NCI-H2107 (cell line): ENCODE measurements at places on chromosomes 7 and 10.

DNA sequence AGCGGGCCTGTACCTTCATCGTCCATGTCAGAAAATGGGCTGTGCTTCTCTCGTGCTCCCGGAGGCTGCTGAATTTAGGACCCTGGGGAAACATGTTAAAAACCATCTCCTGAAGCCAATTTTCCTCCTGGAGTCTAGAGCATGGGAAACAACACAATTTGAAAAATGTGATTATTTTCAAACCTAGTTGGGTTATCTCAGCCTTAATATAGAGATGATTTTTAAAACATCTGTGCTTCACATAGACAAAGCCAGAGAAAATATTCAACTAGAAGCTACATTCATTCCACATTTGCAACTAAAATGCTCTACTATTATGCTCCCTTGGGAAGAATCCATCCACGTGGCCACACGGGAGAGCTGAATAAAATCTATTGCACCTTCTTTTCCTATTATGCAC is 225.9 kb upstream of the TMEM72 start:
- no peak for DNase-seq

GRCh38 chr7:131111081-131111576 is 216.5 kb upstream of the MKLN1 start:
- no peak for DNase-seq

GRCh38 chr10:131635564-131636015 is 265.2 kb upstream of the PPP2R2D start:
- DNase-seq: no peak

DNA sequence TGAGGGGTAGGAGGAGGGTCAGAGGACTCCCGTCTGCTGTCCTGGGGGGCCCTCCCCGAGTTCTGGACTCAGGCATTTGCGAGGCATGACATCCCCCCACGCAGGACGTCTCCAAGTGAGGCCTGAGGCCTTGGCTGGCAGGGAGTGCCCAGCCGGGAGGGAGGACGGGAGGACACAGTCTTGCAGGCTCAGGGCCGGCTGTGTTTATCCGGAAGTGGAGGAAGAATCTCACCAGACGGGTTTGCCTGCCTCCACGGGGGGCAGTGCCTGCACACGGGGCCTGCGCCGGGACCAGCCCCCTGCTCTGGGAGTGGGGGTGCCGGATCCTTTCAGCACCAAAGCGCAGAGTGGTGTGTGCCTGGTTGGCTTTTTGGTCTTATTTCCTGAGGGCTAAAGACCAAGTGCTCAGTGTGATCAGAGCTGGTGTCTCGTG is 10.9 kb downstream of the PWWP2B start:
- DNase-seq: no peak

- no peak for DNase-seq
Measured at GRCh38 chr10:43585981-43586729, 11.7 kb upstream of the ZNF239 start.

GRCh38 chr7:134707663-134708378 is 61.2 kb downstream of the BPGM start:
- no peak for DNase-seq

GRCh38 chr10:108688314-108688713 is 1235.0 kb downstream of the XPNPEP1 start:
- DNase-seq: no peak

- no peak for DNase-seq
Measured at GRCh38 chr7:134827889-134828288, 48.5 kb downstream of the CALD1 start.

- no peak for DNase-seq
Measured at GRCh38 chr7:8214244-8214824, 47.6 kb downstream of the ICA1 start.

GRCh38 chr7:30093420-30093952 is 41.3 kb upstream of the MTURN start:
- DNase-seq: no peak

- DNase-seq: no peak
Measured at GRCh38 chr7:122337011-122337410, 32.5 kb upstream of the FEZF1 start.

DNA sequence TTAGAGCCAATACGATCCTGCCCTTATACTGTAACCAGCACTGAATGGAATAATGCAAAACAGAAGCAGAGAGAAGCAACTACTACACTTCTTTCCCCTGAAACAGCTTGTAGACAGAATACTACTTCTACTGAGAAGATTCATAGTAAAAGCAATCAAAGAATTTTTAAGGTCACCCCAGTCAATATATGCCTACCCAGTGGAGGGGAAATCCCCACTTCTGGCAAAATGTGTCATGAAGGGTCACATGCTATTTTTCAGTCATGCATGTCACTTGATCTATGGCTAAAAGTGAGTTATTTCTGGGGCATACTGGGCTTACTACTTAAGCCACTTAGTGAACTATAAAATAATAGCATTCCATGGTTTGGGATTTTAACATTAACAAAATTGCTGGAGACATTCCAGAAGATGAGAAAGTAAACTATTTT is 25.6 kb downstream of the IRF5 start:
- DNase-seq: no peak

DNA sequence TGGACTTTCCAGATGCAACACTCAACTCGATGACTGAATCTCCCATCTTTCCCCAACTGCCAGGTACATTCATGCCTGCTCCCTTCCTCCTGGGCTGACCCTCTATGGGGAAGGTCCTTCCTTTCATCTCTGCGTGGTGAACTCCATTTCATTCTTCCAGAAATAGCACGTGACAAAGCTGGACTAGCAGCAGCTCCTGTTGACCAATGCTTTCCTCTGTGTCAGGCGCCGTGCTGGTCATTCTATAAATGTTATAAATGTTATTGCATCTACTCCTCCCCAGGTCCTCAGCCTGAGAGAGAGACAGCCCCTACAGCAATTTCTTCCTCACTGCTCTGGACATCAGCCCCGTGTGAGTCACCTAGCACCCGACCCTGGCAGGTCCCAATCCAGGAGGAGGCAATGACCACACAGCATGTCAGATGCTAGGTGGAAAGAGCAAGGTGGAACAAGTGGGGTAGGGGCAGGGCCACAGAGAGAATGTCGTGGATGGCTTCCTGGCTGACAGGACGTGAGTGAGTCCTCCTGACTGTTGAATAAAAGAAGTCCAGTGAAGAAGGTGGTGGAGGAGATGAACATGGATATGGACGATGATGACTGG is 178.1 kb downstream of the ADAM12 start:
- DNase-seq: no peak

GRCh38 chr7:77404641-77405040 is 11.5 kb downstream of the GSAP start:
- DNase-seq: no peak

GRCh38 chr10:124376411-124376810 is 42.3 kb downstream of the OAT start:
- no peak for DNase-seq

GRCh38 chr7:50562136-50562535 is 3.1 kb downstream of the DDC start:
- no peak for DNase-seq

DNA sequence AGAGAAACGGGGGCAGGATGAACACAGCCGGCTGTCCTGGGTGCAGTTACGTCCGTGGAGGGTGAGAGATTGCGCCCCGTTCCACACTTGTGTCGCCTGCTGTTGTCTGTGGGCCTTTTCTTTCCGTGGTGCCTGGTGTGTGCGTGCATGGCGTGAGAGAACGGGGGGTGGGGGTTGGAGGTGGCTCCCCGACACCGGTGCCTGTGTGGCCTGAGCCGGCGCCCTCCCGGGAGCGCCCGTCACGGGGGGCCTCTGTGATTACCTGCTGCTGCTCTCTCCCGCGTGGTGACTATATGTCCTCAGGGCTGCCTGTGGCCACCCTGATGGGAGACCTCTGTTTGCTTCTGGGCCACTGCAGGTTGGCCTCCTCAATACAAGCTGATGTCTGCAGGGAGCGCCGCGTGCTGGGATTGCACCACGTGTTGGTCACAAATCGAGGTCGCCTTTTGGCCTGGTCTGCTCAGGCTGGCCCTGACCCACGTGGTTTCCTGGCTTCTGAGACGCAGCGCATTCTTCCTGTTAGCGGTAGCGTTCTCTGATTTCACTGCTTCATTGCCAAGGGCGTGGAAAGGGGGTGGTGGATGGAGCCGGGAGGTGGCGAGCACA is 10.9 kb upstream of the AP5Z1 start:
- no peak for DNase-seq

GRCh38 chr7:22896917-22897316 is 74.3 kb upstream of the TOMM7 start:
- no peak for DNase-seq

- no peak for DNase-seq
Measured at GRCh38 chr10:60549686-60550085, 160.0 kb upstream of the ANK3 start.

DNA sequence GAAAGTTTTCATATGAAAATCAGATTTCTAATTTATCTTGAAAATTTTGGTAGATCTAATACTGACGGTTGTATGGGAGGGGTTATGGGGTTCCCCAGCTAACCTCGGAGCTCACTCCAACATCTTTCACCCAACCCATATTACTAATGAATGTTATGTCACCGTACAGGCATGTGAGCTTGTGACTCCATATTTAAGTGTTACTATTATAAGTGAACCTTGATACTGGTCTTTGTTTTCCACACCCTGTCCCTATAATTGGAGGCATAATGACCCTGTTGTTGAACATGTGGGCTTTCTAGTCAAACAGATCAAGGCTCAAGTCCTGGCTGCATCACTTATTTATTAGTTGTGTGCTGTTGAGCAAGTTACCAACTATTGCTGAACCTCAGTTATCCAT is 27.2 kb downstream of the WDFY4 start:
- DNase-seq: no peak

GRCh38 chr7:127600885-127601284 is 7.3 kb downstream of the FSCN3 start:
- no peak for DNase-seq

GRCh38 chr10:32210306-32211045 is 136.5 kb downstream of the EPC1 start:
- no peak for DNase-seq

- no peak for DNase-seq
Measured at GRCh38 chr7:87852306-87852705, 23.9 kb downstream of the SLC25A40 start.

- DNase-seq: no peak
Measured at GRCh38 chr7:26538216-26538615, 246.6 kb downstream of the SNX10 start.

DNA sequence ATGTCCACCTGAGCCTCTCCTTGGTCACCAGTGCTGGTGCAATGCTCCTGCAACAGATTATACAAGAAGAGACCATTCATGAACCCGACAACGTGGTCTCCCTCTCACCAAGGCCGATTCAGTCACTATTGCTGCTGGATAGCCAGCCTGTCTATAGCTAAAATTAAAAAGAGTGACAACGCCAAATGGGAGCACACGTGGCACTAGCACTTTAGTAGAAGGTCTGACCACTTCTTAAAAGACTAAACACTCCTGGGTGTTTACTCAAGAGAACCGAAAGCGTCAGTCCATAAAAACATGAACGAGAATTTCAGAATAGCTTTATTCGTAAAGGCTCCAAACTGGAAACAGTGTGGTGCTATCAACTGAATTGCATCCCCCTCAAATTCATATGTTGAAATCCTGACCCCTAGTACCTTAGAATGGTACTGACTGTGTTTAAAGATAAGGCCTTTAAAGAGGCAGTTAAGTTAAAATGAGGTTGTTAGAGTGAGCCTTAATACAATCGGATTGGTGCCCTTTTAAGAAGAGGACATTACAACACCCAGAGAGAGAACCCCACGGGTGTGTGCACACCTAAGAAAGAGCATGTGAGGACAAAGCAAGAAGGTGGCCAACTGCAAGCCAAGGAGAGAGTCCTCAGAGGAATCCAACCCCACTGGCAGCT is 4.4 kb upstream of the GALNTL5 start:
- DNase-seq: no peak

- DNase-seq: no peak
Measured at GRCh38 chr10:96708456-96708855, 11.9 kb downstream of the PIK3AP1 start.

DNA sequence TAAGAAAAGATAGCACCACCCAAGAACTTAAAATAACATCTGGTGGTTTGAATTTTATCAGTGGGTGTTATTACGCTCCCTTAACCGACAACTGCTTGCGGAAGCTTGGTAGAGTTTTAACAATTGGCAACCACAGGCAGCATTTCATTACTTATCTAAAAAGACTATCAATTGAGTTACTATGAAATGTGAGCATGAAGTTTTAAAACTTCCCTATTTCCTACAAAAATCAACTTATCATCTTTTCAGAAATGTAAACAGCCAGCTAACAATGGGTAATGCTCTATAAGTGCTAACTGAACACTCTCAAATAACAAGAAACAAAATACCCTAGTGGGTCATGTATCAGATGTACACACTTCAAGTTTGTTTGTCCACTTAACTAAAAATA is 68.8 kb downstream of the OSBPL3 start:
- no peak for DNase-seq

DNA sequence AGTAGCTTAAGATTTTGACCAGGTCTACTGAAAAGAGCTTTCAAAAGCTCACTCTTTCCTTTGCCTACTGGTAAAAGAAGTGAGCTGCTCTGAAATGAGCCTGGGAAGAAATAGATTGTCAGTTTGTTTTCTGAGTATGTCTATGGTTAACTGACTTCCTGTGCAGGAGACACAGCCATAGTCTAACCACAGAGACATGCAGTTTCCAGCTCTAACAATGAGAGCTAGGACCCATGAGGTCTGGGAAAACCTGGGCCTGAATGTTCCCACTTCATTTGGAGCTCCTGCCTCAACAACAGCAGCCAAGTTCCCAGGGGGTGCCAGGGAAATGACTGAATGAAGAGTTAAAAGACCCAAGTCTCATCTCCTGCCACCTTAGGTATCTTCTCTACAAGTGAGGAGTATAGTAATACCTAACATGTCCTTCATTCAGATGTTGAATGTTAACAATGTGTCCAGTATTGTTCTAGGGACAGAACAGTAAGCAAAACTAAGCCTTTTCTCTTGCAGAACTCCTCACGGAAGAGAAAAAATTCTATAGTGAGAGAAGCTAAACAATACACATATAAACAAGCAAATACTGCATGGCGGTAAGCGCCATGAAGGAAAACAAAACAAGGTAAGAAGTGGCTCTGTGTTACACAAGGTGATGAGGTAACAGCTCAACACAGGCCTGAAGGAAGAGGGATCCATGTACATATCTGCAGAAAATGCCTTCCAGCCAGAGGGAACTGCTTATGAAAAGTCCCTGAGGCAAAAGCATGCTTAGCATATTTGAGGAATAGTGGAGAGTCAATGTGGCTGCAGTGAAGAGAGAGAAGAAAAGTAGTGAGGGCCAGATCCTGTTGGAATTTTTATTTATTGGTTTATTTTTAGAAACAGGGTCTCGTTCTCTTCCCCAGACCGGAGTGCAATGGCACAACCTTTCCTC is 26.4 kb upstream of the ANKRD1 start:
- DNase-seq: no peak

- DNase-seq: no peak
Measured at GRCh38 chr10:112082120-112082519, 101.4 kb downstream of the GPAM start.
